Gastroesophageal sphincter (tissue), 4 donors: ENCODE measurements at places on chromosomes 5 and 9.
A peak's percentile ranks its signal among the peaks of the same experiment; 100 is the strongest.

DNA sequence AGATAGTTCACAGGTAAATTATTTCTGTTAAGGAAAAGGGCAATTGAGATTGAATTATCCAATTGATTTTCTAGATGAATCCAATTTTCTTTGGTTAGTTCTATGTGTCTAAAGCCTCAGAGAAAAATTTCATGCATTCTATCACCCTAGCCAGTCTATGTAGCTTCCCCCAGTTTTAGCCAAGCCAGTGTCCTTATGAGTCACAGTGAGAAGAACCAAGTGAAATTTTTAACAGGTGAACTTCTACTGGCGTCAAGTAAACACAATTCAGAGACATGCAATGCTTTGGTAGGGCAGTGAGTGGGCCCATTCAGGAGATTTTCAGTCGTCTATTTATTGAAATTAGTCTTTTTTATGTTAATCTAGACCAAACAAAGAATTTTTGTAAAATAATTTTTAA is 1077.4 kb upstream of the ARRDC3 start:
- ATAC-seq: no peak

- no peak for ATAC-seq
Measured at GRCh38 chr9:96419691-96419969, 1.5 kb upstream of the ZNF367 start.

- no peak for ATAC-seq
Measured at GRCh38 chr9:281741-282645, 67.3 kb downstream of the DOCK8 start.

DNA sequence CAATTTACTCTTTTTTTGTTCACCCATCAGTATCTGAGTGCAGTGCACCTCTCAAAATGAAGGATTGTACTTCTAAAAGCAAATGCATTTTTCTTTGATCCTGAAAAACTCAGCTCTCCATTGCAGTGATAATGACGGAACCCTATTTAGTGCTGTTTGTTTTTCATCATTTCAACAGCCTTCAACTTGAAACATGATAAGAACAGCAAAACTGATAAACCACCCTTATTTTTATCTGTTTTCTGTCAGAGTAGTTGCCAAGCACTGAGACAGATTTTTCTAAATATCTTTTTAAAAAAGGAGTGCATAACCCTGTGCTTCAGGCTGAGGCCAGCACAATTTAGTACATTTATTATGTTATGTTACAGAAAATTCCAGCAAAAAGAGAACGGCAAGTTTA is 549.8 kb upstream of the DMAC1 start:
- ATAC-seq: no peak

DNA sequence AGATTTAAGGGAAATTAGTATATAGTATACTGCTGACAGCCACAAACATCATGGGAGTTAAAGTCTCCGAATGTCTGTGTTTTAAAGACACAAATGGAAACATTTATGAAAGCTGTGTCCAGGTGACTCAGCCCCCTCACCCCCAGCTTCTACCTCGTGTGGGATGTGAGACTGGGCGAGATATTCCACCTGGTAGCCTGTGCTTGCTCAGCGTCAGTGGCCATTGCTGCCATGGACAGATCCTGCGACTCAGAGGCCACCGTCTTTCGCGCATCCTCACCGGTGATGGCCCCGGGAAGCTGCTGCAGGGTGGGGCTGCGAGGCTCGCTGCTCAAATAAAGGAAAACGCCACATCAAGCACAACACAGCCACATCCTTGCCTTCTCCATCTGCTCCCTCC is 31.2 kb upstream of the EXOC3 start:
- no peak for ATAC-seq

- no peak for ATAC-seq
Measured at GRCh38 chr5:44891116-44891515, 82.4 kb downstream of the MRPS30 start.

DNA sequence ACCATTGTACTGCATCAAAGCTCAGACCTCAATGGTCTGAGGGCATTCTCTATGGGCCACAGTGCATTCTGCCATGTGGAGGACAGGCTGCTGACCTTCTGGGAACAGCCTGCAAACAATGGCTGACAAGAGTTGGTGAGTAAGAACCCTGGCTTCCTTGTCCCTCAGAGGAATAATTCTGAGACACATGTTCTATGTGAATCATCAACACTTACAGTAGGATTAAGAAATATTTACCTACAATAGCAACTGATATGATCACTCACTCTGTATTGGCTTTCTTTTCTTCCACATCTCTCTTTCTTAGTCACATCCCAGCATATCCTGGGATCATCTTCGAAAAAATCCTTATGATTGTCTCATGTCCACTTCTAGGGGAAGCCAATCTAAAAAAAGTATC is 306.5 kb upstream of the ITGA1 start:
- no peak for ATAC-seq

GRCh38 chr9:136694163-136694871 is 7.1 kb upstream of the AGPAT2 start:
- ATAC-seq: peak; percentile 65

- ATAC-seq: peak; percentile 41
Measured at GRCh38 chr9:75935591-75935990, 45.1 kb downstream of the PCSK5 start.

DNA sequence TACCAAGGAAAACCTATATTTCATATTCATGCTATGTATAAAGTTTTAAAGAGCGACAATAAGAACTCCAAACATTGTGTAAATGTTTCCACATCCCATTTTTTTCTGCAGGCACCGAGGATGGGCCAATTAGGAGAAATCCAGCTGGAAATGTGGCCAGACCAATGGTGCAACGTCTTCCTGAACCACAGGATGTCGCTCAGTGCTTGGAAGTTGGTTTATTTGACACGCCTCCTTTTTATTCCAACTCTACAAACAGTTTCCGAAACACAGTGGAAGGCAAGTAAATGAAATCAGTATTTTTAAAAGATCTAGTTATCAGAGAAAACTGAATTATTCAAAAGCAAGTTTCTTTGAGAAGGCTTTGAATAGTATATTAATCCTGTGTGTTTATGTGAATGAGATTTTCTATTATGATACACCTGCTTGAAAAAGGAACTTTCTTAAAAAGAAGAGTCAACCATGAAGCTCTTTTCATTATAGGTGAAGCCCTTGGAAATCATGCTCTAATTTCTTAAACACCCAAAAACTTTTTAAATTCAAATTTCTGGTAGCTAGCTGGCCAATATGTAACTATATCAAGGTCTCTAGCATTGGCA is 9.1 kb downstream of the TYRP1 start:
- ATAC-seq: peak; percentile 65

DNA sequence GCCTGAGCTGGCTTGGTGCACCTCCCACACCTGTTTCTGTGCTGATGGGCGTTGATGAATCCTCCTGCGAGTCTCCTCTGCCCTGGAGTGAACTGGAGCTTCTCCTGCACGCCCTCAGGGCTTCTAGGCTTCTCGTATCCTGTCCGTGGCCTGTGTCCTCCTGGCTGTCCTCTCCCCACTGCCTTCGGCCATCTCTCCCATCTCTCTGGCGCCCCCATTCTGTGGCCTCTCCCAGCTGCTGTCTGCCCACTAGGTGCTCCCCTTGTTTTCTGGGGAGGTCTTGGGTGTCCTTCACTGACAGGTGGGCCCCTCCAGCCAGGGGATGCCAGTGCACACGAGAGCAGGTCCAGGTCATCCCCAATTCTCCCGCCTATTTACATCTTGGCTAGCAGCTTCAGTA is 28.8 kb downstream of the AHRR start:
- ATAC-seq: no peak

DNA sequence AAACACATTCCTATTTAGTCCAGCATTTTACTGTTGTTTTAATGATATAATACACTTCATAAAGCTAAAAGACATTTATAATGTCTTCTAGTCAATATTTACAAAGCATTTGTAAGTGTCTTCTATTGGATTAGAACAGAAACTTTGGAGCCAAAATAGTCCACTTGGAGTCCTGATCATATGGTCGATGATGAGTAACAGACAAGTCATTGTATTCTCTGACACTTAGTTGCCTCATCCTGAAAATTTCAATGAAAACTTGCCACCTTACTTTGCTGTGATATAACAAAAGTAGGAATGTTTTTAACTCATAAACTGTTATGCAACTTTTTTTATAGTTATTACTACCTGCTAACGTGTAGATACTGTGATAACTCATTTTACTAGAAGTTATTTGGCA is 132.5 kb downstream of the GABRB2 start:
- no peak for ATAC-seq

DNA sequence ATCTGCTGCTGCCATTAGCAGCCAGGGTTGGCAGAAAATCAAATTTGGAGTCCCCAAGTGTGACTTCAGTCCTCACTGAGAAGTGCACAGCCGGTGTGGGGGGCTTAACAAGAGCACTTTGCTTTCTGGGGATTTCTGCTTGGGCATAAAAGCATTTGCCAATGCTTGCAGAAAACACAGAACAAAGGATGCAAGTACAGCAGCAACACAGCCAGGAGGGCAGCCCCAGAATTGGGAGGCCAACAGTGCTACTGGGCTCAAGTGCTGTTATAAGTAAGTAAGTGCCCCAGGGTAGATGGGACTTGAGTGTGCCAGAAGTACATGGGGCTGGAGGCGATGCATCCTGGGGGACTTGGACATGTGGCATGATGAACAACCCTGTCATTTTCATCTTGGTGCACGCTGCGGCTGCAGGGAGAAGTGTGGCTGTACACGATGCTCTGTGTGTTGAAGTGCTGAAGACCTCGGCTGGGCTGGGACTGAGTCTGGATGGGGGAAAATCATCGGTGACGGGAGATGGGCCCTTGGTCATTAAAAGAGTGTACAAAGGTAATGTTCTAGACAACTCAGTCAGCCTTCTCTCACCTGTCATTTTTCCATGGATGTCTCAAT is 73.3 kb downstream of the GOLPH3 start:
- no peak for ATAC-seq

GRCh38 chr9:128340691-128341434 is 536 bp downstream of the SLC27A4 start:
- ATAC-seq: peak; percentile 61

DNA sequence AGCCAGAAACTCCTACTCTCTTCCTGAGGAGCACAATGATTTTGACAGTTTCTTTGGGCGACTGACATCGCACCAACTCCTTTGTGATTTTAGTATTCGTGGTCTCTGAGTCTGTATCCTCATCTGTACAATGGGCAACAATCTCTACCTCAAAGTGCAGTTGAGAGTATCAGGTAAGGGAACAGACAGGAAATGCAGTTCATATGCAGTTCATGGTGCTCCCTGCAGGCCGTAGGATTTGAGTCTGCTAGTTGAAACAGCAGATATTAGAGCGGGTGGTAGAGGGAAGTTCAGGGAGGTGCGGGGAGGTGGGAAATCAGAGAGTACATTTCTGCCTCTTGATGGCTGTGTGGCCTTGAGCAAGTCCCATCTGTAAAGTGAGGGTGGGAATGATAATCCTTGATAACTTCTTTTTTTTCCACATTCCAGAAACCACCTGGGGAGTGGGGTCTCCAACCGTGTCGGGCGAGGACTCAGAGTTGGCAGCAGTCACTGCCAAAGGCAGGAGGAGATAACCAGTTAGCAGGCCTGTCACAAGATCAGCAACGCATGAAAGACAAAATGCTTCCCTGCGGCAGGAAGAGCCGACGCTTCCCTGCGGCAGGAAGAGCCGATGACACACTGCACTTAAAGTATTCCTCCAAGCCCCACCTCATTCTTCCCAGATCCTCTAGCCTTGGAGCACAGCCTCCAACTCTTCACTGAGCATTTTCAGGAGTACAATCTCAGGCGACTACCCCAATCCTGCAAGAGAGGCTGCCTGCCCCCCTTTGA is 6.0 kb upstream of the NEK6 start:
- ATAC-seq: no peak

DNA sequence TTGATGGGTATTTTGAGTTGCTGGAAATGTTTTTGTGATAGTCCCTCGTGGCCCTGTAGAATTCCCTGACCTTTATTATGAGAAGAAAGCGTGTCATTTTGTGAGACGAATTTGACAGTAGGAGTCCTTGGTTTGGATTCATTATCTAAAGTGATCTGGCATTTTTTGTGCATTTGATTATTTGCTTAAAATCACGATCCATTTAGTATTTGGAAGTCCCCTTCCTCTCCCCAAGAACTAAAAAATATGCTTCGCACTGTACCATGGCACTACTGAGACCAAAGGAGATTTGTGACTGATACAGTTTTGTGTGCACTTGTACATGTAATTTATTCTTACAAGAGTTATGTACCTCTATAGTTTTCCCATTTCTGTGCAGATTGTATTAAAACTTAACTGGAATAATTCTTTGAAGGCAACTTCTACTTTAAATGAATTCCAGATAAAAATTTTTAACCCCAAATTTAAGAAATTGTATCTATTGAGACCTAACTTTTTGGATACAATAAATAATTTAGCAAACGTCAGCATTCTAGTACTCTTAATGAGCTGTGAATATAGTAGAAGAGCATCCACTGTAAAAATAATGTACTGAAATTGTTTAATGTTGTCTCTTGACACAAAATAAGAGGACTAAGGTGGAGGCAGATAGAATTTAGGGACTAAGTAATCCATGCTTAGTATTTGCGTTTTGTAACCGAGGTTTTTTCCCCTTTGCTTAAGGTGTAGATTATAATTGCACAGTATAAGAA is 2.1 kb downstream of the MAP3K1 start:
- ATAC-seq: no peak

DNA sequence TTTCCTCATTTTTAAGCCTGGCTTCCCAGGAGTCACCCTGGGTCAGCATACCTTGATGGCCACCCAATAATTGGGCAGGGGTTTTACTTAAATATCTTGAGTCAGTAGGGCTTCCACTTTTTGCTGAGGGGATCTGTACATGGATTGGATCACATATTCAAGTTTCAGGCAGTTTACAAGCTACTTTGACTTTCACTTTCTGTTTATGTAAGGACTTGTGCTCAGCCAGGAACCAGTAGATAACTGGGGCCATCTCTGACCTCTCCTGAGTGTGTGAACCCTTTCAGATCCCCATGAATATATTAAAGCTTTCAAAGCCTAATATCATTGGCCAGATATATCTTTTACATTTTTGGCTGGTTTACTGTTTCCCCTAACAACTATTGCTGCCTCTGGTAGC is 45.1 kb downstream of the SLCO6A1 start:
- no peak for ATAC-seq

DNA sequence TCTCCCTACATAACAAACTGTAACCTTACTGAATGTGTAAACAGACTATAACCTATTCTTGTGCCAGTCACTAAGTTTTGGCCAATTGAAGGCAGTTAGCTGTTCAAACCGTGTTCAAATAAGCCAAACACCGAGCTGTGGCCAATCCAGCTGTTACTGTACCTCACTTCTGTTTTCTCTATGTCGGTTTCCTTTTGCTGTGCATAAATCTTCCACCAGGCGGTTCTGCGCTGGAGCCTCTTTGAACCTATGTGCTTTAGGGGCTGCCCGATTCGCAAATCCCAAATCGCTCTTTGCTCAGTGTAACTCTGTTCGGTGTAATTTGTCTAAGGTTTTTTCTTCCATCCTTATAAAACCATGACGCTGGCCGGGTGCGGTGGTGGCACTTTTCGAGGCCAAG is 31.8 kb downstream of the F2R start:
- ATAC-seq: no peak

- no peak for ATAC-seq
Measured at GRCh38 chr5:142303565-142303964, 21.3 kb downstream of the SPRY4 start.

DNA sequence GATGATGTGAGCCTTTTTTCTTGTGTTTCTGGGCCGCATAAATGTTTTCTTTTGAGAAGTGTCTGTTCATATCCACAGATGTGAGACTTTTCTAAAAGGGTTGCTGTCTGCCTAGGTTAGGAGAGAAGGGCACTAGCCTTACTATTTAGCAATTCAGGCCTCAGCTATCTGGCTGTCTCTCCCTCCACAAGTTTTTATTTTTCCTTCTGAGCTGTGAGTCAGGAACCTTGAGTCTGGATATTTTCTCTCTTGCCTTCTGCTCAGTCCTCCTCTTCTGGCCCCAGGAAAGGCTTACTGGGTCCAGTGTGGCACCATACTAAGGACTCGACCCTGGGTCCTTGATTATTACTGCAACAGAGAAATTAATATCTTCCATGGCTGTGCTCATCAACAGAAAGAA is 187.6 kb downstream of the CSNK1G3 start:
- ATAC-seq: no peak
